ENCODE measurements at places on chromosomes 12 and 14.

GRCh38 chr12:13000925-13001774, 1.1 kb upstream of the HEBP1 start:
- DNase-seq, result peak; percentile 7

DNA sequence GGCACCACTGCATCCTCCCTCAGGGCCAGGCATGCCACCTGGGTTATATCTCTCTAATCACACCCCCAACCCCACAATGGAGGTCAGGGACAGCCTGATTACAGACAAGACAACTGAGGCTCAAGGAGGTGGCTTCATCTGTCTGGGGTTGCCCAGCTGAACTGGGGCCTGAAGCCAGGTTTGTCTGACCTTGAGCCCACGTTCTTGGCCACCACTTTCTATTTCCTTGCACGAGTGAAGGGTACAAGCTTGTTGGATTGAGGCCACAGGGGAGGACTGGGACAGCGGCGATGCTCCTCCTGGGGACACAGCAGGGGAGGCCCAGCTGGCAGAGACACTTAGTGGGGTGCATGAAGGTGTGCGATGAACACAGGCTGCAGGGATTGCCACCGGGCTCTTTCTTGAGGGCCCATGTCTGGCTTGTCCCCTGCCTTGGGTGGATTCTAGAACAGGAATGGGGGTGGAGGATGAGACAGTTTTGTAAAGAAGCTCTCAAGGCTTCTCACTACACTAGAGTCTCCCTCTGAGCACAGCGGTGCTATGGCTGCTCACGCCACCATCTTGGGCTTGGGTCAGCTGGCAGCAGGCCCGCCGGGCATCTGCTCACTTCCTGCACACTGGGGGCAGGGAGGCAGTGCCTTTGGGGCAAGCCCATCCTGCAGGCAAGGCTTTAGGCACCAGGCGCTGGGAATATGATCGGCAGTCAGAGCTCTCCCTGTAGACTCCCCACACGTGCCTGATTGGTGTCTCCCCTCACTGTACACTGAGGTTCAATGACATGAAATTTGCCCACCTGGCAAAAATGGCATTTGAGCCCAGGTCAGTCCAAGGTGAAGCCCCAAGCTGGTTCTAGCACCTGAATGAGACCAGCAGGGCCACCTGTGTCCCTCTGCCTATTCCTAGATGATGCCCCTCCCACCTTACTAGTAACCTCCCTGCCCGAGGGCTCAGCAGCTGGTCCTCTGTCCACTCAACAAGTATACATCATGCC, 16.0 kb downstream of the RITA1 start:
- no peak for DNase-seq

GRCh38 chr12:90404071-90404470, 550.9 kb downstream of the CCER1 start:
- no peak for DNase-seq

DNA sequence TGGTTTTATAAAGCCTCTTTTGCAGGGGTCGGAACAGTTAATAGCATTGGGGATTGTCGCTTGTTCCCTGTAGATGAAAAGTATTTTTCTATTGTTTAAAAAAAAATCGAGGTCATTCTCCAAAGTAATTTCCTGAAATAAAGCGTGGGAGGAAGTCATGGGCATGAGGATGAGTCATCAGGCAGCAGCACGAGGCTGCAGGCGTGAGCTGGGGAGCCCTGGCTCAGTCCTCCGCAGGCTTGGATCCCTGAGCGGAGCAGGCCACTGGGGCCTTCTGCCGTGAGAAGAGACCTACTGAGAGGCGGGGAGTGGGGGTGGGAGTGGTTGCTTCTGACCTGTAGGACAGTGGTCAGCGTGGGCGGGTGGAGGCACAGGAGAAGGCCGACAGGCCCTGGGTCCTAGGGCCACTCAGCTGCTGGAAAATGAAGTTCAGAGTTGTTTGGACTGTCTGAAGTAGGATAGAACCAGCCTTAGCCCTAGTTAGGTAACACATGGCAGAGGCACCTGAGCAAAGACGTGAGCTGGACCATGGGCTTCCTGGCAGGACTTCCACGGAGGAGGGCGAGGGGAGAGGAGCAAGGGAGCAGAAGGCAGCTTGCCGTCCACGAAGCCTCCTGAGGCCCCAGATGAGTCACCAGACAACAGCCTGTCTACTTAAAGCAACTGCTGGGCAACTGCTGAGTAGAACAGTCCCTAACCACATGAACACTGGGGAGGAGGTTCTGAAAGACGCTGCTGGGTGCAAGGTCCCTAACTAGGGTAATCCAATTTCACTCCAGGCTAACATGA, 21.1 kb upstream of the LGALS3 start:
- DNase-seq, result peak; percentile 26

DNA sequence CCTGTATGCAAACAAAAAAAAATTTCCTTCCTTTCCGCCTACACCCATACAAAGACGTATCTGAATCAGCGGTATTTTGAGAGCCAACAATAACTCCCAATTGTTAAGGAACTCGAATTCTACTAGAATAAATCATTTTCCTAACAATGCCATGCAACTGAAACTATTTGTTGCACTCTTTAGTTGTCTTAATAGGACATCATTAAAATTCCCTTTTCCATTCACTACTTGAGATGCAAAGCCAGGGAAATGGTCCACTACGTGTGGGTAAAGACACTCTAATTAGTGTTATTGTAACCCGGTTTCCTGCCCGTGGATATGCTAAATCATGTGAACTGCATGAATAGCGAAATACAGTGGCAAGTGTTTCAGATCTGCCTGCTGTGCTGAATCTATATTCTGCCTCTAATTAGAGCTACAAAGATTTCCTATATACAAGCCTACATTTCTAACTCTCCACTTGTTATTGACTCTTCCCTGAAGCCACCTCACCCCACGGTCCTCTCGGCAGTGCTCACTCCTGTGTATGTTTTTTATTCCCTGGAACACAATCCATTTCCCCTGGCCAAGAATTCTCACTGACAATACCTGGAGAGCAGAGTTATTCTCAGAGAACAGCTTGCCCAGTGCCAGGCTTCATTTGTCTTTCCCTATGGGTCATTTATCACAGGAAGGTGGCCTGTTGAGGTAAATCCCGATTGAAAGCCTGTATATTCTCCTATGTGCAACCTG, 168.3 kb downstream of the PAWR start:
- no peak for DNase-seq

DNA sequence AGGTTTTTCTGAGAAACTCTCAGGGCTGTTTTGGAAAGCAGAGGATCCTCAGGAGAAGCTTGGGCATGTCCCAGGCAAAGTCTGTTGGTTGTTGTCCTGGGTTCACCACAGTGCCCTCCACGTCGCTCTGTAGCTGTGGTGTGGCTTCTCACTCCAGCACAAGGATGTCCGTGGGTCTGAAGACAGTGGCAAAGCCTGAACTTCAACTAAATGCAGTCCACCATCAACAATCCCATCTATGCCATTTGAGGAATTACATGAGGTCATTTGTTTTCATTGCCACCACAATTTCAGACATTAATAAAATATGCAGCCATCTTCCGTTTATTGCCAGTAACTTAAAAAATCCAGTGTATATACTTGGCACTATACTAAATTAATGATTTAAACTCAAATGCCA, 272.1 kb downstream of the LRIG3 start:
- no peak for DNase-seq

DNA sequence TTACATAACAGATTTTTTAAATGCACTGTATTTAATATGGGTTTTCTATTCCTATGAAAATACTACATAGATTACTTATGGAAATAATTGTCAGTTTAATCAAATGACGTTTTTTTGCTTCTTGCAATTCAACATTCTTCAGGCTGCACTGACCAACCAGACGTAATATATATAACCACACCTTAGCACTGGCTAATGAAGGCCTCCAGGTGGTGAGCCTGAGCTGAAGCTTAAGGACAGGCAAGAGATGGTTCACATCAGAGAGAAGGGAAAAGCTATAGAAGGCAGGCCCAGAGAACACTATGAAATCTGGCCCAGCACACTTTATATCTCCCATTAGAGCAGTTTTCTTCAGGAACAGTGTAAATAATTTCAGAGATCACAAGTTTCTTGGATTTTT, 2.8 kb upstream of the MDGA2 start:
- no peak for DNase-seq

DNA sequence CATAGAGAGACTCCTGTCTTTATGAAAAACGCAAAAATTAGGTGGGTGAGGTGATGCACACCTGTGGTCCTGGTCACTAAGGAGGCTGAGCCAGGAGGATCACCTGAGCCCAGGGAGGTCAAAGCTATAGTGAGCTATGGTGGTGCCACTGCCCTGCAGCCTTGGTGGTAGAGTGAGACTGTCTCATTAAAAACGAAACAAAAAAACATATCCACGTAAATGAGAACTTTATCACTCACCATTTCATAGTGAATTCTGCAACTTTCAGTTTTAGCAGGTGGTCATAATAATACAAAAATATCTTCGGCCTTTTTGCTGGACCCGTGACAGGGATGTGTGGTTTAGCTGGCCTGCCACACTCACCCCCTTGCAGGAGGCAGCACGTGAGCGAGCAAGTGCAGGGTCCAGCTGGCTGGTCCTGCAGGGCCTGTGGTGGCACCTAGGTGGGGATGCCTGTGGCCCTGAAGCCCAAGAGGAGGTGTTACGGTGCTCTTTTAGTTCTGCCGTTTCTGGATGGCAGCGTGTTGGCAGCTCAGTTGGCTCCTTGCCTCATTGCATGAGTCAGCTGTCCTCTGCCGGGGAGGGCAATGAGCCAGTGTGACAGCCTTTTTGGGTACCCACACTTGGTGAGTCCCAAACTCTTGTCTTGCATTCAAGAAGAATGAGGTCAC, 1330.7 kb upstream of the TMEM132C start:
- DNase-seq, result no peak

- no peak for DNase-seq
Observed at GRCh38 chr12:66620688-66621087, 58.2 kb downstream of the GRIP1 start.

DNA sequence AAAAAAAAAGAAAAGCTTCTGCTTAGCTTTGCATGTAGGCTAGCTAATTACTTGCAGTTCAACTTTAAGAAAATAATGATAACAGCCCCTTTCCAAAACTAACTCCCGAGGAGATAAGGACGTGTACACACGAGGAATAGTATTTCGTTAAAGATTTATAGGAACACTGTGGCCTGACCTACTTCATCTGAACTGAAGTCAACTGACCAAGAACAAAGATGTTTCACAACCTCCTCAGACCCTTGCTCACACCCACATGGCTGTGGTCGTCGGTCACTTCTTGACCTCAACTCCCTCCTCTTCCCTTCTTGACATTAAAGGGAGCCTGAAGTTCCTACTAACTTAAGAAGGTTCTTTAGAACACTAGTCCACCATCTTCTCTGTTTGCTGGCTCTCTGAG, 25.3 kb upstream of the FAM181A start:
- no peak for DNase-seq

- DNase-seq, result no peak
Observed at GRCh38 chr12:50351120-50352043, 45.0 kb downstream of the FAM186A start.

DNA sequence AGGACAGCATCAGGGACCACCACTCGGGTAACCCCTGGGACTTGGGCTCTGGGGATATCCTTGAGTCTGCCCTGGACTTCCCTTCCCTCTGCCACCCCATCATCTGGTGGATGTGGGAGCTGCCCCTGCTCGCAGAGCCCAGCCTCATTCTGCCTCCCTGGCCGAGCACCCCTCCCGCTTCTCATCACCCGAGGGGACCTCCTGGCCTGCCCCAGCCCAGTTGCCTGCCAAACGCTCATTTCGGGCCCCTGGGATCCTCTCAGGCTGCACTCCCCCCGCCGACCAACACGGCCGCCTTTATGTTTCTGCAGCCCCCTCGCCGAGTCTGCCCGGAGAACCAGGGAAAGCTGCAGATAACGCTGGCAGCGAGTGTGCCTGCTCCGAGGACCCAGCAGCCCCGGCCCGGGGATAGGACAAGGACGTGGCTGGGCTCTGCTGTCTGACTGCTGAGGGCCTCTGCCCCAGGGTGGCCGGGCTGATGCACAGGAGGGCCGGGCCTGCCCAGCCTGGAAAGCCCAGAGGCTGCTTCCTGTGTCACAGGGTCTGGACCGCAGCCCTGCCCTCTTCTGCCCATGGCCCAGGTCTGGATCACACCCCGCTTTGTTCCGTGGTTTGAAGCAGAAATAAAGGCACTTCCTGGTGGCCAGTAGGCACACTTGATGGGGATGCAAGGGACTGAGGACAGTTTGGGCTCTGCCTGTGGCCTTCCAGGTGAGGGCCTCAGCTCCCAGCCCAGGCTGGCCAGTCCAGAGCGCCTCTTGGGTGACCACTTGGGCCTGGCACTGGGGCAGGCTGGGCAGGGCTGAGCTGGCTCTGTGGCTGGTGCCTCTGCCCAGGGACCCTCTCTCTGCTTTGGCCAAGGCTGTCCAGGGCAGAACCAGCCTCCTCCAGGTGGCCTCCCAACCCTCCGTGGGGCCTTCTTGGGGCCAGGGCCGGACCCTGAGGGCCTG, 4.9 kb upstream of the EXOC3L4 start:
- DNase-seq, result no peak

GRCh38 chr12:45547822-45548221, 181.7 kb upstream of the ARID2 start:
- no peak for DNase-seq

DNA sequence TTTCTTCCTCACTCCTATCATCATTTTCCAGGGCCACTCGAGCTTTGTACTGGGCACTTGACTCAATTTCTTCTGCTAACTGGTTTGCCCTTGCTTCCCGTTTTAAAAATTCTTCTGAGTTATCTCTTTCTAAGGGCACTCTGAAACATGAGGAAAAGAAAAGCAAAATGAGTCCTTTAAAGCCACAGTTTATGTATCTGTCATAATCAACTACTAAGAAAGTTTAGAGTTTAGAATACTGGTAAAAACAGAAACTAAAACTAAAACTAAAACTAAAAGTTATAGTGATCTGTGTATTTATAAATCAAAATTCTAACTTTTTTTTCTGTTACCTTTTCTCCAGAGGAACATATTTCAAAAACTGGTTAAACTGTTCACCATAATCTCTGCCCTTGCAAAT, 79.2 kb downstream of the ATXN2 start:
- no peak for DNase-seq

DNA sequence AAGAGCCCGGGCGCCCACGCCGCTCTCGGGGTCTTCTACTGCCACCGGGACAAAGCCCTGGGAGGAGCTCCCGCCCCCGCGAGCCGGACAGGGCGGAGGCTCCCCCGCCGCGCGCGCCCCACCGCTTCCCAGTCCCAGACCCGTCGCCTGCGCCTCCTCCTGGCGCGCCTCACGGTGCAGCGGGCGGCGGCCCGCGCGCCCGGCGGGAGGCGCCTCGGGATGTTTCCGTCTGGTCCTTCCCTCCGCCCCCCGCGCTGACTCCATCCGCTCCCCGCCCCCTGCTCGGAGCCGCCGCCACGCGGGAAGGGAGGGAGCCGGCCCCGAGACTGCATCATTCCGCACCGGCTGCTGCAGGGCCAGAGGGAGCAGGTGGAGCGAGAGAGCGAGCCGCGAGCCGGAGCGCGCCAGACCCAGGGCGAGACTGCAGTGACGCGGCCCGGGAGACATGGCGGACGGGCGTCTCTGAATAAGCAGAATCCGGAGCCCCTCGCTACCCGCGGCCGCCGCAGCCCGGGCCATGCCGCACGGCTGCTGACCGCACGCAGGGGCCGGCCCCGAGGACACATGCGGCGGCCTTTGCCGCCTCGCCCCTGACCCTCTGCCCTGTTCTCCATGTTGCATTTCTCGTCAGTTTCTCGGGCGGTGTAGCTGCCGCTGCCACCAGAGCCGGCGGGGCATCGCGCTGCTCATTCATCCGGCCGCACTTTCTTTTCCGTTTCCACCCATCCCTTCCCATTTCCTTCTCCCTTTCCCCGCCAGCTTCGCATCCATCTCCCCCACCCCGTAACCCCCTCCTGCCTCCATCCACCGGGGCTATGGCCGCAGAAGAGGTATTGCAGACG, at the start of gene BICD1:
TSS of gene BICD1 (plus strand) at position 331 of the 842 bp plus-strand sequence. CDS start at position 816, 485 bp downstream.
- peak; percentile 64 for DNase-seq

GRCh38 chr14:91142214-91142668, 28.4 kb downstream of the DGLUCY start:
- DNase-seq, result no peak

Data from activated CD4-positive, alpha-beta T cell treated with anti-CD3 and anti-CD28 coated beads, Interleukin-2, amount 50 U/mL, for 4 hours (primary cell).